ENCODE measurements at places on chromosomes 13 and 19.
A peak's percentile ranks its signal among the peaks of the same experiment; 100 is the strongest.

GRCh38 chr13:90239130-90239529, 1108.4 kb upstream of the MIR17HG start:
- DNase-seq, result no peak

- no peak for DNase-seq
Observed at GRCh38 chr13:79128158-79128557, 277.9 kb downstream of the RBM26 start.

- no peak for DNase-seq
Observed at GRCh38 chr13:62246581-62246980, 830.9 kb upstream of the PCDH20 start.

DNA sequence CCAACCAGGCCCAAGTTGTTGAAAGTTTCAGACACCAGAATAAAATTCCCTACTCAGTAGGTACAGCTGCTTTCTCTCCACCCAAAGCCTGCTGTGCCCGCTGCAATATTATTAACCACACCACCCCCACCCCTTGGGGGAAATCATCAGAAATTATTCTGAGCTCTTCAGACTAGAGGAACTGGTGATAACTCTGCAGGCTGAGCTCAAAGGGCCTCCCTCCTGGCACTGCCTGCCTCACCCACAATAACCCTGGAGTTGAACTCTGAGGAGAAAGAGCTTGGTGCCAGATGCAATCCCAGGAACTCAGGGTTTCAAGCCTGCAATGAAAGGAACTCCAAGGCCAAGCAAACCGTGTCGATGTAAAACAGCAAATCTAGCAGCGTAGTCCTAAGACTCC, 381.7 kb upstream of the ZNF507 start:
- DNase-seq, result no peak

- no peak for DNase-seq
Observed at GRCh38 chr13:40583738-40584137, 82.7 kb downstream of the FOXO1 start.

DNA sequence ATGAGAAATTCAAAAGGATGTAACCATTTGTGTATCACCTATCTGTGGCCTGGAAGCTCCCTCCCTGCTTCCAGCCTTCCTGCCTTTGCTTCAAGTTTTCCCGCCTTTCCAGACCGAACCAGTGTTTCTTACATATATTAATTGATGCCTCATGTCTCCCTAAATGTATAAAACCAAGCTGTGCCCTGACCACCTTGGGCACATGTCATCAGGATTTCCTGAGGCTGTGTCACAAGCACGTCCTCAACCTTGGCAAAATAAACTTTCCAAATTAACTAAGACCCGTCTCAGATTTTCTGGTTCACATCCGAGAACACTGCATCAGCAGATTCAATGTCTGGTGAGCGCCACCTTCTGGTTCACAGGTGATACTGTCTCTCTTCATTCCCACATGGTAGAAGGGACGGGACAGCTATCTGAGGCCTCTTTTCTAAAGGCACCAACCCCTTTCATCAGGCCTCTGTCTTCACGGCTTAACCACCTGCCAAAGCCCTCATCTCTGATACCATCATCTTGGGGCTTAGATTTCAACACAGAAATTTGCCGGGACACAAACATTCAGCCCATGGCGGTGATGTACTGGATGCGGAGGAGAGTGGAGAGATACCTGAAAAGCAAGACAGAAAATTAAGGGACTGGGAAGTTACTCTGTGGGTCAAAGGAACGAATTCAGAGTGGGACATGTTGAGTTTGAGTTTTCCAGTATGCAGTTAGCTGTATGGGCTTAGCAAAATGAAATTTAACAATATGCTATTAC, 58.7 kb upstream of the PABPC3 start:
- DNase-seq, result peak; percentile 2

GRCh38 chr13:98482476-98483444, 94.1 kb downstream of the STK24 start:
- DNase-seq, result no peak

DNA sequence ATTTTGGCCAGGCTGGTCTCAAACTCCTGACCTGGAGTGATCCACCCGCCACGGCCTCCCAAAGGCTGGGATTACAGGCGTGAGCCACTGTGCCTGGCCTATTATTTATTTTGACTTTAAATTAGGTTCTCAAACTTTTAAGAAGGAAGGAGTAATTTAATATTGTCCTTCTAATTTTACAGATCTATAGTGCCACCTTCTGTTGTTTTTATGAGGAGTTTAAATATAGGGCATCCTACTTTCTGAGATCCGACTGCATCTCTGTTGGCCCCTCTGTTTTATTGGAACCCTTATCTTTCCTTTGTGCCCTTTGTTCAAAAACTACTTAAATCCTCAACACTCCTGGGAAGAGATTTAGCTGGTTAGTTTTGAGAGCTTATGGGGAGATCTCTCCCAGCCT, 25.4 kb upstream of the ZMYM5 start:
- no peak for DNase-seq

GRCh38 chr13:44818016-44818415, 171.3 kb downstream of the NUFIP1 start:
- DNase-seq, result no peak

GRCh38 chr13:112136095-112136494, 69.1 kb downstream of the SOX1 start:
- DNase-seq, result no peak

DNA sequence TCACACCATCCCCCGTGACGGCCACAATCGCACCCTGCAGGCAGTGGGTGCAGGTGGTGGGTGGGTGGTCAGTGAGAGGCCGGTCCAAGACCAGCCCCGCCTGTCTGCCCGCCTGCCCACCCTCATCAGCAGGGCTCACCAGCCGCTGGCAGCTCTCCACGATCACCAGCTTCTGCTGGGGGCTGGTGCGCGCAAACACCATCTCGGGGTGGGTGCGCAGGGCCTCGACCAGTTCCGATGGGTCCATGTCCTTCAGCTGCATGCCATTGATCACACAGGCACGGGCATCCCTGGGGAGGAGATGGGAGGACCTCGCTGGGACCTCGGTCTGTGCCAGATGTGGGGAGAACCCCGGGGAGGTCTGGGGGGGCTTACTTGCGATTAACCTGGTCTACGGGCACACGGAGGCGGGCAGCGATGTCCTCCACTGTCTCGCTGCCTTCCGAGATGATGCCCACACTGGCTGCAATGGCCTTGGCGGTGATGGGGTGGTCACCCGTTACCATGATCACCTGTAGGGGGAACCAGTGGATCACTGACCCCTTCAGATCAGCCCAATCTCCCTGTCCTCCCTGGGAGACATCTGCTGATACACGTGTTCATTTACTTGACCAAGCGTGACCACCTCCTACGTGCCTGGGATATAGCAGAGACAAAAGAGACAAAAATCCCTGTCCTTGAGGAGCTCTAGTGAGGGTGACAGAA, 8.0 kb downstream of the ATP4A start:
- no peak for DNase-seq

- DNase-seq, result no peak
Observed at GRCh38 chr13:109224033-109224432, 562.4 kb downstream of the IRS2 start.

DNA sequence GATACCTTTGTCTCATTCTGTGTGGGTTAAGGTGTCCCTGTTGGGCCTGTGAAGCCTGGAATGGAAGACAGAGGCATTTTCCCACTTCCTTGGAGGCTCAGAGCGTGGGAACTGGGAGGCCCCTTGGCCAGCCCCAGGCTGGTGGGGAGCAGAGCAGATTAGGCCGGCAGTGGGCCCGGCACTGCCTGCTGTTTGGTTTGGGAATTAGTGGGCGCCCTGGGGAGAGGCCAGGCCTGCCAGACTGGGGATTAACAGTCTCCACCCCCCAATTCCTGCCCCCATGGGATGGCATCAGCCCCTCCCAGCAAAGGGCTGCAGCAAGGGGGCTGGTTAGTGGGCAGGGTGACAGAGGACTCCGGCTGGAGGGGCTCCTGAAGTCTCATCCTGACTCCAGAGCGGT, 3.1 kb upstream of the BEST2 start:
- no peak for DNase-seq

DNA sequence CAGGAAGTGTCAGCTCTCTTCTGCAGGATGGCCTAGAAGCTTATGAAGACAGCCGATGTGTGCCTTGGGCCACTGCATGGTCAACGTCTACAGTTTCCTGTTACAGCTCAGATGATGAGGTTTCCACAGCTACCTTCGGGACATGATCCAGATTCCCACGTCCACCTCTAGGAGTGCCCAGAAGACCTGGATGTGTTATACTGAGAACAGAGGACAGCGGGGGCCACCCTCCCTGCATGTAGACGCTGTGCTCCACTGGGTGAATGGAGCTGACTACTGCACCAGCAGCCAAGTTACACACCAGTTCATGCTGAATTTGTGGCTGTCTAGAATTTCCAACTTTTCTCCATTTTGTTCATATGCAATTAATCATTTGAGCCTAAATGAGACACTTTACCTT, 78.5 kb upstream of the MTIF3 start:
- DNase-seq, result no peak

DNA sequence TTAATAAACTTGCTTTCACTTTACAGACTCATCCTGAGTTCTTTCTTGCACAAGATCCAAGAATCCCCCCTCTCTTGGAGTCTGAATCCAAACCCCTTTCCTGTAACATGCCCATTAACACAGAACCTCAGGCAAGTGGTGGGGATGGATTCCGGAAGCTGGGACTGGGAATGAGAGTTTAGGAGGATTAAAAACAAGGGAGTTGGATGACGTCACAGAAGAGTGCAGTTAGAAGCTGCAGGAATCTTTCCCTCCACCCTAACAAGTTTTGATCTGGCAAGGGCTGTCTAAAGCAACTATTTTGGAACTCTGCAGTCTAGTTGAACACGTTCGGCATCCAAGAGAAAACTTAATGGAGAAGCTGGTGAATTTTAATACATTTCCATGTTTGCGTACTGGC, 48.2 kb upstream of the PEPD start:
- no peak for DNase-seq

- no peak for DNase-seq
Observed at GRCh38 chr13:113589251-113589960, 4.9 kb downstream of the TFDP1 start.

DNA sequence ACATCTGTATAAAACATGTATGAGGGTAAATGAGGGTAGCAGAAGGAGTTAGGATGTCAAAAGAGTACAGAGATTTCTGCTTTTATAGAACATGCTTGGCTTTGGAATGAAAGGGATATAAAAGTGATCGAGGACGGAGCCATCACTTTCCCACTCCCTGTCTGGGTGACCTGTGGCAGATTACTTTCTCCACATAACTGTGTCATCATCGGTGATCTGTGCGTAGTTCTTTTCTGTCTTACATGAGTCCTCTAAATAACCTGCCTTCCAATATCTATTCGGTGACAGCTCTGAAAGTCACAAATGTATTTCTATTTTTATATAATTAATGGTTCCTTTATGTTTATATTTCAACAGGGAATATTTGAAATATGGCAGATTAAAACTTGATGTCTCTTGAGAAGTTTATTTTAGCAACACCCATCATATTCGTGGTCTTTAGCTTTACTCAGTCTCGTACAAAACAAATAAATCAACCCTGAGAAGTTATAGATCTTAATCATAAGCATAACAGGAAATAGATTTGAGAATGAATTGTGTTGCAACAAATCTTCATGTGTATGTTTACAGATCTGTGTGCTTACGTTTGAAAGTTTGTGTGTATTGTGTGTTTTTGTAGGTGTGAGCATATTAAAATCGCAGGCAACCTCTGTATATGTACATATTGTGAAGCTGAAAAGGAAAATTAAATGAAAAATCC, 1094.3 kb downstream of the EFNB2 start:
- no peak for DNase-seq

DNA sequence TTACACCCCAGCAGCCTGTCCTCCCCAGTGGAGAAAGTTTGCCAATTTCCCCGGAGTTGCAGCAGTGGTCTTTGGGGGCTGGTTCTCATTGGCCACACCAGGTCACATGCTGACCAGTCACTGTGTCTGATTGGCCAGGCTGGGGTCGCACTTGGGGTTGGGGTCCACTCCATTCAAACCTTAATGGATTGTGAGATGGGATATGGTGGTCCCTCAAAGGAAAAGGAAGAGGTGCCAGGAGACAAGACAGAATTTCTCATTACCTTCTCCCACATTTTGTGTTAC, 3.4 kb downstream of the PPM1N start:
- DNase-seq, result no peak

- DNase-seq, result no peak
Observed at GRCh38 chr13:28041501-28041900, 53.0 kb upstream of the URAD start.
